Kidney capillary endothelial cell (primary cell): ENCODE measurements at places on chromosomes 3 and 15.

GRCh38 chr15:47551079-47551478 is 166.2 kb upstream of the SEMA6D start:
- no peak for DNase-seq

DNA sequence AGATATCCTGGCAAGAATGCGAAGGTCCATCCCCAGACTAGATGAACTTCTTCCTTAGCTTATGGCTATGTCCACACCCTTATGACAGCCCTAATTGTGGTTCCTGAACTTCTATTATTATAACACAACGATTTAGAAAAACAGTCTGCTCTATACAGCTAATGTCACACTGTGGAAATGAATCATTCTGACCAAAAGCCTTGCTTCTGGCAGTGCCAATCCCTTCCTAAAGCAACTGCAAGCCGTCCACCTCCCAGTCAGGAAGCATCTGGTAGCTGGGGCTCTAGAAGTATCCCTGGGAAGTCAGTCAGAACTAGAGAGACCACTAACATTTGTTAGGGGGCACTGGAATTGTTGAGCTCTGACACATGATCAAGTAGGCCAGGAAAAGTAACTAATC is 45.0 kb downstream of the MYO5A start:
- DNase-seq: peak; percentile 97

DNA sequence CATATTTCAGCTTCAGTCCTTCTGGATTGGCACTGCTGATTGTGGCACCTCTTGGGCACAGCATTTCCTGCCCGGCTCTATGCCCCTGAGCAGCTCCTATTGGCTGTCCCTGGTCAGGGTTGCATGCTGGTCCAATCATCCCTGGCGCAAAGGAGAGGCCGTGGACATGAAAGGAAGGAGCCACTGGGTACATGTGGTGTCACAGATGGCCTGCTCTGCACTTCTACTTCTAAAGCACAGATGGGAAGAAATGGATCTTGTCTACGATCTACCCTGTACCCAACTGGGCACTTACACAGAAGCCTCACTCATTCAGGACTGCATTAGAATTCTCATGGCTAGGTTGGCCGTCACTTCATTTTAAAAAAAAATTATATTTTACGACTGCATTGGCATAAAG is 232.5 kb downstream of the SHQ1 start:
- no peak for DNase-seq

- no peak for DNase-seq
Measured at GRCh38 chr3:68116580-68116979, 462.2 kb upstream of the SUCLG2 start.

- no peak for DNase-seq
Measured at GRCh38 chr3:56413911-56414310, 54.4 kb downstream of the ERC2 start.
